ENCODE measurements at places on chromosomes 7 and 10. TPM values are rescaled to one million over a fixed set of nuclear protein-coding genes. Genes with fewer than 3 reads are reported as not detected.

DNA sequence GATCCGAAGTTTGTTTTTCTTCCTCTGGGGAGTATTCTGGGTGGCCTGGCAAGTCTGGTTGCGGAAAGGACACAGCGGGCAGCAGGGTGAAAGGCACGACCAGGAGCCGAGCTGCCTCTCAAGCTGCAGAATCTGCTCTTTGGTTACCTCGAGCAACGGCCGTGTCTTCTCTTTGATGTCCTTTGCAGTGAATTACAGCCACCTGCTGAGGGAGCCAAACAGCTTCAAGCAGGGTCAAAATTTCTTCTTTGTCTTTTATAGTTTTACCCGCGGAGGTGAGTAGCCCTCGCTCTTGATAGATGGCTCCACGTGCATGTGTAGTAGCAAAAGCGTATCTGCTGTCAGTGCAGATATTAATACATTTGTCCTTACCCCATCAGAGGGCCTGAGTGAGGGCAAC lies 177.3 kb upstream of the MBL2 start:
- DNase-seq: no peak

GRCh38 chr7:137829337-137829992 lies 17.3 kb downstream of the DGKI start:
- no peak for DNase-seq

DNA sequence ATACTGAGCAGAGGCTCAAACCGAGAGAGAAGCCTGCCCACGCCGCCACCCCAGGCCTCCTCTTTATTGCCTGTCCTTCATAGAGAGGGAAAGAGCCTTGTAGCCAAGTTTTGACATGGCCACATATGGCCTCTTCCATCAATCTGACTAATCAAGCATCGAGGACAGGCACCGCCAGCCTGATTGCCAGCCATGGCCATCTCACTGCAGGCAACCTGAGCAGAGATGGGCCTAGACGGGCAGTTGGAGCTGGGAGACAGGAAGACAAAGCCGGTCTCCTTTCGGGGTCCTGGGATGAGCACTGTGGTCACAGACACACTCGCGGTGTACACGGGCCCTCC lies 67.2 kb downstream of the EBF3 start:
- DNase-seq: no peak

- DNase-seq: no peak
These were observed 937.5 kb downstream of the GRID1 start for GRCh38 chr10:85429126-85429525.

DNA sequence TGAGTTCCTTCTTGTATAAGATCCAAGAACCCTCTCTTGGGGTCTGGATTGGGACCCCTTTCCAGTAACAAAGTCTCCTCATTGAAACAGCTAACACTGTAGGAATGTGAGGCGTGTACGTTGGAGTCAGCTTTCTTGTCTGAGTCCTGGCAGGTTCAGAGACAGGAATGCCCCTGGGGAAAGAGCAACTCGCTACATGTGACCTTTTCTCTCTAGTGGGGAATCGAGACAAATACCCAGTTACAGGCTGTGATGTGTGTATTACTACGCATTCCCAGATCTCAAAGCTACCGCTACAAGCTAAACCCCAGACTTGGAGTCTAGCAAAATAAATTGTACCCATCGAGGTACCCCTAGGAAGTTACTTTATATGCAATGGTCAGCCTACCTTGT lies 85.6 kb upstream of the FRMD4A start:
- DNase-seq: no peak

DNA sequence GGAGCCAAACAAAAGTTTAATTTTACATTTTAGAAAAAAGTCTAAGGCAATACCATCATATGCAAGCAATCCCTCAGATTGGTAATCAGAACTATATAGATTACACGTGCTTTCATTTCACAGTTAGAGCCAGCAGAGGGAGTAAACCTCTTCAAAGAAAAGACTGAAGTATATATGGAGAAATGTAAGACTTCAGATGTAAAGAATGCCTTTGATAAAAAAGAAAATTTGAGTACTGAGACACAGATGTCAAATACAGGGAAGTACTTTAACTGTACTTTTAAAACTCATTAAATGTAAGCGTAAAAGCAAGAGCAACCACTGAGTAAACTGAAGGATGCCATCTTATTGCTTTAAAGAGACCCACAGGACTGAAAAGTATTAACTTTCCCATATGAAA lies 101.4 kb upstream of the FAM133B start:
- DNase-seq: peak; percentile 80

GRCh38 chr7:4836206-4836661 lies 25.6 kb downstream of the PAPOLB start:
- no peak for DNase-seq

DNA sequence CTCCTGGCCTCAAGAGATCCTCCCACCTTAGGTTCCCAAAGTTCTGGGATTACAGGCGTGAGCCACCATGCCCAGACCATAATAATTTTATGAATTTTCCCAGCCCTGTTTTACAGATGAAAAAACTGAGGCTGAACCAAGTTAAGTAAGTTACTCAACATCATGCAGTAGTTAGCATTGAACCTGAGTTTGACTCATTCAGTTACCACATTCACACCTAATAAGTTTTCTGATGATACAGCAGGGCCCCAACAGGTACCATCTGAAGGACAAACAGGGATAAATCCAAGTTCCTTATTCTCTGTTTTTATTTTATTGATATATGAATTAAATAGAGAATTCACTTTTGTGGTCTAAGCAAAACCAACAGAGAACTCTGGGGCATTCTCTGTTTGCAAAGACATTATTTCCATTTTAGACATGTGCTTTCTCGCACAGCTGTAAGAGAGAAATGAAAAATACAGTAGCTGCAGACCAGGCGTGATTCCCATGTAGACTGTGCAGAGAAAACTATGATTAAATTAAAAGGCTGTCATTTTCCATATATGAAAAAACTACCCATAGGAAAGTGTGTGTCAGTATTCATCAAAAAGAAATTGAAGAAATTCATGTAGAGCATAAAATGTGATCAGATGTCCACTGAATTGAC lies 26.6 kb downstream of the APBB1IP start:
- no peak for DNase-seq

DNA sequence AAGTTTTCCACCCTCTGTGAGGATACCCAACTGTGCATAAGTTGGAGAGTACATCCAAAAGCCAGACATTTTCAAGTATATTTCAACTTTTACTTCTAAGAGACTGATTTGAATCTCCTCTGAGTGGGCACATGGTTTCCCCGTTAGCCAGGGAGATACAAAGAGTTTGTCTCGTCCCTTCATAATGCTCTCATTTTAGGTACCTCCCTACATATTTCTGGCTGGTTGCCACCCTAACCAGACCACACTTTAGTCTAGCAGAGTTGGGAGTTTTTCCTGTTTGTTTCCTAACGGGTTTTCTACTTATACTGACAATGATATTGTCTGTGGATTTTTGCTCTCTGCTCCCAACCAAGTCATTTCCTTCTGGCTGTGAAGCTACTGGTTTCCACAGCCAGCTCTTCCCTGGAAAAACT lies 180.3 kb downstream of the CCDC71L start:
- DNase-seq: no peak

GRCh38 chr10:59175538-59176240 lies 754 bp upstream of the PHYHIPL start:
- no peak for DNase-seq

DNA sequence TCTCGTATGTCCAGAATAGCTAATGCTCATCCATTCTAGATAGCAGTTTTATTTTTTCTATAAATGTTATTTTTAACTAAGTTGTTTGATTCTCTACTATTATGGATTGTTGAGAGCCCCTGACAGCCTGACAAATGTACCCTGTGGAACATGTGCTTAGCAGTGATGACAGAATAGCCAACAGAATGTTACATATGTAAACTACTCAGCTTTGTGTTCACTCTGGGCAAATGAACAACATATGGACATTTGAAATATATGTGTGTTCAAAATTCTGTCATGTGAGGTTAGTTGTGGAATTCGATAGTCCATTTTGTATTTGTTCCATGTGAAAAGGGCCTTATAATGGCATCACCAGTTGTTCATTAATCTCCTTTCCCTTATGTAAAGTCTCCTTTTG lies 199.7 kb downstream of the EXOC4 start:
- DNase-seq: no peak

DNA sequence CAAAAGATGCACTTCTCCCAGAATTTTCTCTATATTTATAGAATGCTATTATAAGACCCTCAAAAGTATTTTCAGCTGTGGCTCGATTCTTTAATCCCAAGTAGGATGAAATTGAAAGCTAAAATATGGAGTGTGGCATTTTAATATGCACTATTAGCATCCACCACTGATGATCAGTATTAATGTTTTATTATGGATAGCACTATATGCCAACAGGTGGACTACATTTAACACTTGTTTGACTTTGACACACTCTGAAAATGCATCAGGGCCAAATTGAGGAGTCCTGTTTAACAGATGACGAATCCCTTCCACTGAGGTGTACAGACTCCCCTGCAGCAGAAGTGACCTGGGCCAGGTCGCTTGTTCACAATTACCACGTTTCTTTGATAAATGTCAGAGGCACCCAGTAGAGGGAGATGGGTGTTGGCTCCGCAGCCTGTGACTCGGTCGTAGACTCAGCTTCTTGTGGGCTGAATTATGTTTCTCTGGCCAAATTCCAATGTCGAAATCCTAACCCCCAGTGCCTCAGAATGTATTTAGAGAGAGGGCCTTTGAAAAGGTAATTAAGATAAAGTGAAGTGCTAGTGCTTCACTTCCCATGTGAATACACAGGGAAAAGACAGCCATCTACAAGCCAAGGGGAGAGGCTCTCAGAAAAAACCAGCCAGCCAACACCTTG lies 48.1 kb downstream of the WIPF3 start:
- no peak for DNase-seq

GRCh38 chr10:113026679-113027078 lies 76.6 kb downstream of the TCF7L2 start:
- DNase-seq: no peak

- no peak for DNase-seq
These were observed 17.7 kb upstream of the PPP1R3A start for GRCh38 chr7:113936535-113936934.

Gene PPP1R17
- total RNA-seq: not detected

Gene PSD
- total RNA-seq: 2.9 TPM

Gene PDE1C
- not detected for total RNA-seq

Gene TMEM178B
- total RNA-seq: 0.10 TPM

Gene PRLHR
- not detected for total RNA-seq

Gene PNLIPRP3
- not detected for total RNA-seq

Gene HABP2
- total RNA-seq: not detected

Gene CLCN1
- not detected for total RNA-seq
